ENCODE measurements at places on chromosomes 13 and 19. TPM values are rescaled to one million over a fixed set of nuclear protein-coding genes. Genes with fewer than 3 reads are reported as not detected.

The FGF22 gene
- total RNA-seq = not detected

The PAK4 gene
- total RNA-seq = 10.6 TPM

The SMAD9 gene
- total RNA-seq = 4.0 TPM

The SBK2 gene
- not detected for total RNA-seq

The NKG7 gene
- total RNA-seq = not detected

The ZNF628 gene
- 3.9 TPM for total RNA-seq

The HSD17B14 gene
- not detected for total RNA-seq

DNA sequence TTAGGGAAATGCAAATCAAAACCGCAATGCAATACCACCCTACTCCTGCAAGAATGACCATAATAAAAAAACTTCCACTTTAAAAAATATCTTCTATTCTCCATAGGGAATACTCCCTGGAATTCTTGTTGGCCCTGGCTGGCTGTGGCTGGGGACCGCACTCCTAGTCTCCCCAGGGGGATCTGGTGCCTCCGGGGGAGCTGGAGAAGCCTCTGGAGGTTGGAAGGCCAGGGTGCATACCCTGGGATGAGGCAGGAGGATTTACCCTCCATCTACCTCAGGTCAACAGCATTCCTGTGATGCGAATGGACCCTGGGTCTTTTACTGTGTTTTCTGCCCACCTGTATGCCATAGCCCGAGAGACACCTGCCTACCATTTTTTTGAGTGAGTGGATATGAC lies 120.0 kb upstream of the ZNF536 start:
- DNase-seq = no peak

- no peak for DNase-seq
These were observed 20.9 kb downstream of the TMED1 start for GRCh38 chr19:10815007-10815536.

DNA sequence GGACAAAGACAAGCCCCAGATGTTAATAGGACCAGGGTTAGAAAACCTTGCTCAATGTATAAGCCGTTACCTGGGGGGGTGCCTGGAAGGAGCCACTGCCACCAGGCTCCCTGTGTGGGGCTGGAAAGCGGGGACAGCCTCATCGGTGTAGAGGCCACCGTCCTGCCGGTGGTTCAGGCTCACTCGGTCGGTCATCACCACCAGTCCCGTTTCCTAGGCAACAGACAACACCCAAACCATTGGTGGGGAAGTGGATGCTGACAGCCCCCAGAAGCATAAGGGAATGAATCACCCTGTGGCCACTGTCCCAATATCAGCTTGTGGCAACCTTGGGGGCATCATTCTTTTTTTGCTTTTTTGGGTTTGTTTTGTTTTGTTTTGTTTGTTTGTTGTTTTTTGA lies 55.8 kb downstream of the CPAMD8 start:
- DNase-seq = no peak

- DNase-seq = no peak
These were observed at the start of gene ZNF880 for GRCh38 chr19:52369559-52370340. Gene ZNF880, plus strand, starts transcription at chr19:52369923. Its CDS starts 43 bp downstream, at chr19:52369966.

- DNase-seq = no peak
These were observed 316.2 kb downstream of the MTUS2 start for GRCh38 chr13:29136341-29136740.

- DNase-seq = no peak
These were observed 7.8 kb downstream of the DOT1L start for GRCh38 chr19:2171349-2172145.

DNA sequence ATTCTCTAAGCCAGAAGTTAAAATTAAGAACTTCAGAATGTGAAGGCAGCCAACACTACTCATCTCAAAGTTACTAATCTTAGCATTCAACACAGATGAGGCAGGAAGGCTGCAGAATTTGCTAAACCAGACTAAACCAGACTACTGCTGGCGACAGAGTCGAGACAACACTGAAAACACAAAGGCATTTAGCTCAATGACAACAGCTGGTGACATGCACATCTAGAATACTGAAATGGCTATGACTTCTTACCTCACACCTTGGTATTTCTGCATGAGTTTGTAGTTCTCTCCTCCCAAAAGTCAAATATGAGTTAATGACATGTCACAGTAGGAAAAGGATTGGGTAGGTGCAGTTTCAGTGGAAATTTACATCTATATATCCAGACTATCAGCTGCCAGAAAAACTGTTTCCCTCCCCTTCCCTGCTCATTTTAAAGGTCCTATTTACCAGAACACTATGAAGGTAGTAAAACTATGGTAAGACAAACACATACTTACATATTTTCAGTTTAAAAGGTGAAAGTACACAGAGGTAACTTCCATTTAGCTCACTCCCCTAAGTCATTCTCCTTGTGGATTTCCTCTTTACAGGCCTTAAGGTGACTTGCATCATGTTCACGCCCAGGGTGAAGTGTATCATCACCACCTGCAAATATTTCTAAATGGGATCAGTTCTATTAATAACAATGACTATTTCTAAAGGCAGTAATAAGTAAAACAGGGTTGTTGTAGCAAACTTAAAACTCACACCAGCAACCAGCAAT lies 21.4 kb downstream of the FOXO1 start:
- no peak for DNase-seq

- peak; percentile 61 for DNase-seq
These were observed 12.0 kb downstream of the ETFB start for GRCh38 chr19:51354103-51354741.

DNA sequence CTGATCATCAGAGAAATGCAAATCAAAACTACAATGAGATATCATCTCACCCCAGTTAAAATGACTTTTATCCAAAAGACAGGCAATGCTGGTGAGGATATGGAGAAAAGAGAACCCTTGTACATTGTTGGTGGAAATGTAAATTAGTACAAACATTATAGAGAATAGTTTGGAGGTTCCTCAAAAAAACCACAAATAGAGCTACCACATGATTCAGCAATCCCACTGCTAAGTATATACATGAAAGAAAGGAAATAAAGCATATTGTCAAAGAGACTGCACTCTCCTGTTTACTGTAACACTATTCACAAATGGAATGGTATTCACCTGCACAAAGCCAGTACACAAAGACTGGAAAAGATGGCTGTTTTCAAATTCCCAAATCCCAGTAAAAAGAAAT lies 1233.7 kb downstream of the PCDH17 start:
- no peak for DNase-seq

GRCh38 chr19:31841755-31842154 lies 492.5 kb upstream of the TSHZ3 start:
- DNase-seq = no peak

DNA sequence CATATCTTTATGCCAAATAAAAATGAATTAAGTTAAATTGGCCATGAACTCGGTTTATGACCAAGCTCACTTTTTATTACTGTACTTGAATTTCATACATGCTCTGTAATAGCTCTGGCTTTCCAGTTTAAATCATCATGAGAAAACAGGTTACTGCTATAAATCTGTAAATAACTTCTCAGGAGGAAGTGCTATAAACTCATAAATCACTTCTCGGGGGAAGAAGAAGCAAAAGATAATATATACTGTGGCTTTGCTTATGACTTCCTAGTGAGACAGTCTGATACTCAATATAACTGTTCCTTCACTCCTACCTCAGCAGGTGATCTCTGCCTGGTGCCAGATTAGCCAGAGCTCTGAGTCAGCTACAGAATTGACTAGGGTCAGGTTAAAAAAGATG lies 12.5 kb downstream of the SUPT20H start:
- DNase-seq = no peak

DNA sequence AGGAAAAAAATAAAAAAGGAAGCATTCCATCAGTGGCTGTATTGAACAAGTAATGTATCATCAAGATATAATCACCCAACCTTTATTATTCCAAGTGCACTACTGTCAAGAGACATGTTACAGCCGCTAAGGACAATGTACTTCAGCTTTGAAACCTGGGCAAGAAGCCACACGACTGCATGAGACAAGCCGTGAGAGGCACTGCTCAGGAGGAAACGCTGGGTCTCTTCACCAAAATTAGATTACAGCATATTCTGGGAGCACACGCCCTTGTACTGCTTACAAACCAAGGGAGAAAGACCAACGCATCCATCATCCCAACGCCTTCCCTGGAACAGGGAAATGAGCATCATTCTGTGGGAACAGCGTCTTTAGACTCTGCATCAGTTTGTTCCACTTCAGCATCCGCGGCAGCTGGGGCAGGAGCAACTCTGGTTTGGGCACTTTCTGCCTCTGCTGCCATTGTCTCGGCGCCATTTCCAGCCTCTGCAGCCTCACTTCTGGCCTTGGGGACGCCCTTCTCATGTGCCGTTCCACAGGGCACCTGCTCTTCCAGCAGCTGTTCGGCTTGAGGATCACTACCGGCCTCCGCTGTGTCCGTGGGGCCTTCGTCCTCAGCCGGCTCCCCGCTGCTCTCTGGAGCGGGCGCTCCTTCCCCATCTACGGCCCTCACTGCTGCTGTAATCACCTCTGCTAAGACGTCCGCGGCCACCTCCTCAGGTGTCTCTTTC lies 22.4 kb upstream of the BRD4 start:
- no peak for DNase-seq

- no peak for DNase-seq
These were observed 36.3 kb upstream of the MLNR start for GRCh38 chr13:49183672-49184325.

GRCh38 chr13:110010404-110011138 lies 224.2 kb upstream of the IRS2 start:
- DNase-seq = no peak

- DNase-seq = no peak
These were observed 37.3 kb downstream of the CILP2 start for GRCh38 chr19:19575411-19575810.

DNA sequence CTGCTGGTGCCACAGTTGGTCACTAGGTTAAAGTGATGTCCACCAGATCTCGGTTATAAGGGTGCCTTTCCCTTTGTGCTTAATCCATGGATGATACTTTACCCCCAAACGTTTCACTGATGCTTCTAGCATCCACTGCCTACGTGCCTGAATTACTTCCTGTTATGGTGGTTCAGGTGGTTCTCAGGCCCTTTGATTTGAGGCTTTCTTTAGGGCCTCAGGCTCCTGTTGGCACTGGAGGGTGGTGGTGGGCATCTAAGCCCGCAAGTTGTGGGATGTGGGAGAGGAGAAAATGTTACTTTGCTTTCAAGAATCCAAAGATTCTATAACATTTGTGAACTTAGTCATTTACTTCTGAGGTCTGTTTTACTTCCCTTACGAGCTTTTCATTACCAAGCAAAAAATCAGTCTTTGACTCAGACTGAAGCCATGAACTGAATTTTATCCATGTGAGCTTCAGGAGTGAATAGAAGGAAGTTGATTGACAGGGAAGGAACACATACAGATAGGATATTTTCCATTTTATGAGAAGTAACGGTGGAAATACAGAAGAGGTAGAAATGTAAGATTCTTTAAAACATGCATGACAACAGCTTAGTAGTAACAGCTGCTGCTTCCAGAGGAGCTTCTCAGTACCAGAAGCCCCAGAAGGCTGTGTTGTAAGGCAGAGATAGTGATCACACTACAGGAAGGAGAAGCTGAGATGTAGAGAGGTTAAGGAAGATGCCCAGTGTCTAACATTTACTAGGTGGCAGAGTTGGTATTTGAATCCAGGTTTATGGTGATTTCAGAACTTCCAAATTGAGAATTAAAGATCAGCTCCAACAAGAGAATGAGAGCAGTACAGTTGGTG lies 65.0 kb downstream of the ARHGEF7 start:
- DNase-seq = no peak

- no peak for DNase-seq
These were observed 22.0 kb upstream of the MUC16 start for GRCh38 chr19:9032136-9032631.

DNA sequence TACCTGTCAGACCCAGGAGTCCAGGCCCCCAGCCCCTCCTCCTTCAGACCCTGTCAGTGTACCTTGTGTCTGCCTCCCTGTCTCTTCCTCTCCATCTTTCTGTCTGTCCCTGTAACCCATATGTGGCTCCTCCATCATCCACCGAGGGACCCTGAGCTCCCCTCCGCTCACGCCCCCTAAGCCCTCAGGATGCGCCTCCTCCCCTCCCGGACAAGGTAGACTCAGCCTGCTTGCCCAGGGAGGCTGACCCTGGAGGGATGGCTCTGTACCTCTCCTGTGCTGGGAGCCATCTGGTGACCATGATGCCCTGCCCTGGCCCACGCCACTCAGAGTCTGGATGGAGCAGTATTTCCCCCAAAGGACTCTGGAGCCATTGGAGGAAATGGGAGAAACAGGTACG lies 1.0 kb upstream of the CAPN12 start:
- peak; percentile 21 for DNase-seq

DNA sequence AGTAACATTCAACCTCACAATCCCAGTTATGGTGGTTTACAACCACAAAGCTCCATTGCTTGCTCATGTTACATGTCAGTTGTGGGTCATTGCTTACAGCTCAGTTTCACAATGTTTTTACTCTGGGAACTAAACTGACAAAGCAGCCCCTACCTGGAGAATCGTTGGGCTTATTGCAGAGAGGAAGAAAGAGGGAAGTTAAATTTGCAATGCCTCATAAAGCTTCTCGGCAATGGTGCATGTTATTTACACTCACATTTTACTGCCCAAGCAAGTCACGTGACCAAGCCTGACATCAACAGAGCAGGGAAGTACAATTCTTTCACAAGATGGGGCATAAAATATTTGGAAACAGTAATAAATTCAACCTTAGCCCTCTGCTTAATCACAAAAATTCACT lies 441.6 kb downstream of the TDRD3 start:
- DNase-seq = no peak

DNA sequence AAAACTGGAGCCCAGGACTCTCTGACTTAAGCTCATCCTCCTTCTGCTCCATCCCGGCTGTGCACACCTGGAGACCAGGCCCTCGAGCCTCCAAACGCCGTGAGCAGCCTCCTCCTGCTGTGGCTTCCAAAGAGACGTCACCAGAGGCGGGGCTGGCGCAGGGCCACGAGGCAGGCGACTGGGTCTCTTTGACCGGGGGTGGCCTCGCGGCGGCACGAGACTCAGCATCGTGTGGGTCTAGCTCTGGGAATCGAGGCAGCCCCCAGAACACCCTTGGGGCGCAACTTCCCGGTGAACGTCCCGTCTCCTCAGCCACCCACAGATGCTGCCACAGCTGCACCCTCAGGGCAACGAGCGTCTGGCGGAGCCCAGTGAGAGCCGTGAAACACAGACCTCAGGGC lies 22.8 kb downstream of the RASA3 start:
- no peak for DNase-seq

DNA sequence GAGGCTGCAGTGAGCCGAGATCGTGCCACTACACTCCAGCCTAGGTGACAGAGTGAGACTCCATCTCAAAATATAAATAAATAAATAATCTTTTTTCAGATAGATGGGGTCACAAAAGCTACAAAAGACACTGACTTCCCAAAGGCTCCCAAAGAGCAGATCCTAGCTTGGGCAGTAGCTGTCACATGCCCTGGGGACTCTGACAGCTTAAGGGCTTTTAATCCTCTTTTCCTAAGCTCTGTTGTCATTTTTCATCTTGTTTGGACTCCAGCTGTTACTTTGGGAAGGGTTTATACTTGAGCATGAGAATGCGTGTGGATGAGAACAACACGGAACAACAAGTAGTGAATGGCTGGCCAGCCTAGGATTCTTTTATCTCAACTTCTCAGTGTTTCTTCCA lies 231.7 kb downstream of the MZT1 start:
- DNase-seq = no peak

GRCh38 chr19:35225951-35226350 lies 2.6 kb downstream of the FAM187B start:
- DNase-seq = no peak

- no peak for DNase-seq
These were observed 34.4 kb upstream of the TUBGCP3 start for GRCh38 chr13:112622375-112622774.

- DNase-seq = no peak
These were observed 5.6 kb upstream of the GPR42 start for GRCh38 chr19:35365303-35365702.

- peak; percentile 36 for DNase-seq
These were observed 717 bp upstream of the NALCN start for GRCh38 chr13:101417043-101417406.

- no peak for DNase-seq
These were observed 289.7 kb downstream of the SLITRK6 start for GRCh38 chr13:85509512-85509911.
